ENCODE measurements at places on chromosomes 6 and 20.
A peak's percentile ranks its signal among the peaks of the same experiment; 100 is the strongest.

- no peak for DNase-seq
Observed at GRCh38 chr6:127518191-127518709, 885 bp downstream of the MTCL3 start.

GRCh38 chr6:32075781-32076180 is 33.4 kb downstream of the TNXB start:
- no peak for DNase-seq

DNA sequence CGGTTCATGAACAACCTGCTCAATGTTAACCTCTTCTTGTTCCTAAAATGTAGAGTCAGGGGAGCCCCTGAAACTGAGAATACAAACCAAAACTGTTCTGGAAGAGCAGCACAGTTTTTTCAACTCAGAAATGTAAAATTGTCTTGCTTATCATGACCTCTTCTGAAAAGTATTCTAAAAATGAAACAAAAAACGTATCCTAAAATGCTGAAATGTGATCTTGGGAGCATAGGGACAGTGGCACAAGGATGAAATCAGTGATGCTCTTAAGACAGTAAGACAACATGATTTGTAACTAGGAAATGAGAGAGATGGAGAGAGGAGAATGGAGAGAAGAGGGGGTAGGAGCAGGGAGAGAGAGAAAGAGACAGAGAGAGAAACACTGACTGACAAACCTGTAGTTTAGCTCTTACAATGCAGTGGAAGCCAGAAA is 27.5 kb downstream of the NCOA7 start:
- no peak for DNase-seq

DNA sequence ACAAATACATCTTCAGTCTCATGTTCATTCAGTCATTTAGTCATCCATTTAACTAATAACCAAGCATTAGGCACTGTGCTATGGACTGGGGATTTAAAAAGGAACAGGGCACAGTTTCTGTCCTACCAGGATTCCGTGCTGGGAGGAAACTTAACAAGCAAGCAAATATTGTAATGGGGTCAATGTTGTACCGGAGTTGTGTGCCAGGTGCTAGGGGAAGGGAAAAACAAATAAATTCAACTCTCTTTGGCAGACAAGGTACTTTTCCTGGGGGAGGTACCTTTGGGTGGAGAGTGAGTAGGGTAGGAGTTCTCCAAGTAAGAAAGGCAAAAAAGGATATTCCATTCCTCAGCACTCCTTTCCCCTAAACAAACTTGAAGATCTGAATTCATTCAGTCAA is 90.3 kb downstream of the OLIG3 start:
- DNase-seq, result no peak

GRCh38 chr6:105981002-105981887 is 104.9 kb upstream of the PRDM1 start:
- DNase-seq, result peak; percentile 53
